ENCODE measurements at places on chromosomes 7 and 10. TPM values are rescaled to one million over a fixed set of nuclear protein-coding genes. Genes with fewer than 3 reads are reported as not detected.

GRCh38 chr7:28823582-28823981 lies 134.5 kb downstream of the TRIL start:
- no peak overlapping the region for H3K27ac ChIP-seq
- no peak for DNase-seq
- no peak overlapping the region for H3K4me3 ChIP-seq
- H3K4me1 ChIP-seq: no peaks in the 10 kb centered on the region
- peaks cover 30% of the 10 kb centered on the region for H3K27me3 ChIP-seq

DNA sequence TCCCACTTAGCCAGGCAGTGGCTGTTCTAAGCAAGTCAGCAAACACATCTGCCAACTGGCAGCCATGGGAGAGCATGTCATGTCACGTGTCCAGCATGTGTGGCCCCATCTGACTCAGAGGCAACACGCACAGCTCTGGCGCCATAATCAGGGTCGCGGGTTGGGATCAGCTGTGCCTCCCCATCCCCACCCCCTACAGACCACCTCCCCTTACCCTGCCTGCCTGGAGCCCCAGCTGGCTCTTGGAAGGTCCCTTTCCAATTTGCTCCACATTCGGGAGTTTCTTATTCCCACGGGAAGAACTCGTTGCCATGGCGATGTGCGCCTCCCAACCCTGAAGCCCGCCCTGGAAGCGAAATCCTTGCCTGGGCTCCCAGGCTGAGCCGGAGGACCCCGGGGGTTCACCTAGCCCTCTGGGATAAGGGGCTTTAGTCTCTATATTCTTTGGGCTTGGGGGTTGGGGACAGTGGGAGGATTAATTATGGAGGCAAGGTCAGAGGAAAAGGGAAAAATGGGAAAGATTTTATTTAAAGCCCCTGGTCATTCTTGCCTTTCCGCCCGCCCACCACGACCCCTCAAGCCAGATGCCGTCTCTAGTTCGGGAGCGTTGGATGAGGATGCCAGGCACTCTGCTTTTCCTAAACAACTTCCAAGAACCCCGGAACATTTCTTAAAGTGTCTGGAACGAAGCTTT lies 283.7 kb downstream of the ZEB1 start:
- DNase-seq: no peak
- no peaks in the 10 kb centered on the region for H3K36me3 ChIP-seq
- no peak overlapping the region for H3K27ac ChIP-seq
- H3K4me1 ChIP-seq: peaks cover 3% of the 10 kb centered on the region
- H3K27me3 ChIP-seq: no peaks in the 10 kb centered on the region

GRCh38 chr7:116423499-116423898 lies 76.0 kb upstream of the CAV2 start:
- no peaks in the 10 kb centered on the region for H3K4me1 ChIP-seq
- no peak overlapping the region for H3K27ac ChIP-seq
- H3K27me3 ChIP-seq: peaks cover 10% of the 10 kb centered on the region
- H3K4me3 ChIP-seq: no peak overlapping the region
- DNase-seq: no peak

DNA sequence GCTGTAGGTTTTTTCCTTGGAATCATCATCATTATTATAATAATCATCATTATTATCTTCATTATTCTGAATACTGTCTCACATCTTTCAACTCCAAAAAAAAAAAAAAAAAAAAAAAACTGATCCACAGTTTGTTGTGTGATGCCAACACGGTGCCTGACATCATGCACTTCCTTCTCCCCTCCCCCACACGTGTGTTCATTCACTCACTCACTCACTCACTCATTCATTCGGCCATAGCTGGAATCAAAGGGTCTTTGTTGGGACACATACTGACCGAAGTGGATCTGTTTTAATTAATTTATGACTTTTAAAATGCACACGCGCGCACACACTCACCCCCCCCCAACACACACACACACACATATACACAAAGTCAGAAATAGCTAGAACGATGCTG lies 177.8 kb downstream of the PIP4K2A start:
- peaks cover 4% of the 10 kb centered on the region for H3K4me1 ChIP-seq
- DNase-seq: no peak
- peaks cover 13% of the 10 kb centered on the region for H3K36me3 ChIP-seq
- H3K4me3 ChIP-seq: no peak overlapping the region

DNA sequence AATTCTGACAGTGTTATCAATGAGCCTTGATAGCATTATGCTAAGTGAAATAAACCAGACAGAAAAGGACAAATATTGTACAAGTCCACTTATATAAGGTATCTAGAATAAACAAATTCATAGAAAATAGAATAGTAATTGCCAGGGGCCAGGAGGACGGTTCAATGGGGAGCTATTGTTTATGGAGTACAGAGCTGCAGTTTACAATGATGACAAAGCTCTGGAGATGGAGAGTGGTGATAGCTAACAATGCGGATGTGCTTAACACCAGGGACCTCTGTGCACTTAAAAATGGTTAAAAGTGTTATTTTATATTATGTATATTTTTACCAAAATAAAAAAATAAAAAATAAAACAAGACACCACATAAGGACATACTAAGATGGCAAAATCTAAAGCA lies 46.1 kb upstream of the ZNF33B start:
- H3K4me1 ChIP-seq: no peaks in the 10 kb centered on the region
- no peak overlapping the region for H3K27ac ChIP-seq
- no peak for DNase-seq
- H3K36me3 ChIP-seq: no peaks in the 10 kb centered on the region

Gene FAM20C
- total RNA-seq: 2.8 TPM
